Stimulated activated CD4-positive, alpha-beta T cell treated with anti-CD3 and anti-CD28 coated beads, TNF-alpha, amount 100 ng/mL, for 1 hour (primary cell): ENCODE measurements at places on chromosomes 6 and 20.

DNA sequence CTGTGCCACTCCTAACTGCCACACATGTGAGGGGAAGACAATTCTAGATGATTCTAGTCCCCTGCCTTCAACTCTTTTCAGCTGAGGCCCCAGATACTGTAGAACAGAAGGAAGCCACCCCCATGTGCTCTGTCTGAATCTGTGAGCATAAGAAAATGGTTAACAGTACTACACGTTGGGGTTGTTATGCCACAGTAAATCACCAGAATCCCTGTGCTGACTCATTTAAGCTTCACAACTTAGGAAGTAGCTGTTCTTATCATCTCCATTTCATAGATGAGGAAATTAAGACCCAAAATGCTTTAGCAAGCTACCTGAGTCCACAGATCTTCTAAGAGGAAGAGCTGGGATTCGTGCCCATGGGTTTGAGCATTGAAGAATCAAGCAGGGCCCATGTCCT, 27.4 kb upstream of the SCRT2 start:
- DNase-seq, result no peak

DNA sequence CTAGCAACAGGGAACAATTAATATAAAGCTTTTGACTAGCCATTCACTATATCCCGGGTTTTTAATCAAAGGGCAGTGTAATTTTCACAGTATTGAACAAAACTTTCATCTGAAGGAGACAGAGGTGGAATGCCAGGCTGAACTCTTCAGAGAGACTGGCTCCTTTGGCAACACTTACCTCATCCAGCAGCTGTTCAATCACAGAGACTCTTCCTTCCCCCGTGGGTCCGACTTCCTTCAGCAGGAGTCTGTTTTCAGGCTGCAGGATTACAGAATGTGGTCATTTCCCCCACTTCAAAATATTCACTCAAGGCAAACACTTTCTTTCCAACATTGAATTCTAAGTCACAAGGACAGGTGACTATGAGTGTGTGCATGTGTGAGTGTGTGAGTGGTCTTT, 76.6 kb downstream of the DZANK1 start:
- DNase-seq, result no peak

GRCh38 chr6:17212546-17213371, 68.4 kb upstream of the RBM24 start:
- no peak for DNase-seq

GRCh38 chr6:80181352-80182081, 75.0 kb downstream of the BCKDHB start:
- no peak for DNase-seq

GRCh38 chr6:2790588-2791449, 25.6 kb downstream of the WRNIP1 start:
- DNase-seq, result peak; percentile 14

GRCh38 chr6:36692861-36693702, 4.5 kb upstream of the RAB44 start:
- no peak for DNase-seq

- no peak for DNase-seq
Measured at GRCh38 chr20:55158446-55158845, 683.1 kb downstream of the DOK5 start.

DNA sequence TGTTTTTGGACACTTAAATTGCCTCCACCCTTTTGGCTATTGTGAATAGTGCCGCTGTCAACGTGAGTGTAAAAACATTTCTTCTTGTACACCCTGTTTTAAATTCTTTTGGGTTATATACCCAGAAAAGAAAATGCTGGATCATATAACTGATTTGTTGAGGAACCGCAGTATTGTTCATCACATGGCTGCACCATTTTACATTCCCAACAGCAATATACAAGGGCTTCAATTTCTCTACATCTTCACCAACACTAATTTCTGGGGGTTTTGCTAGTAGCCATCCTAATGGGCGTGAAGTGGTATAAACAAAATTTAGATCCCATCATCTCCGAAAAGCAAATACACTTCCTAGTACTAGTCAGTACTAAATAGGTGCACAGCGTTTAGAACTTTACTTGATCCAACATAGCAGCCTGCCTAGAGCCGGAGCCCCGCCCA, 579 bp upstream of the BPHL start:
- DNase-seq, result no peak

- DNase-seq, result no peak
Measured at GRCh38 chr6:30319146-30319835, 7.4 kb upstream of the TRIM39 start.

DNA sequence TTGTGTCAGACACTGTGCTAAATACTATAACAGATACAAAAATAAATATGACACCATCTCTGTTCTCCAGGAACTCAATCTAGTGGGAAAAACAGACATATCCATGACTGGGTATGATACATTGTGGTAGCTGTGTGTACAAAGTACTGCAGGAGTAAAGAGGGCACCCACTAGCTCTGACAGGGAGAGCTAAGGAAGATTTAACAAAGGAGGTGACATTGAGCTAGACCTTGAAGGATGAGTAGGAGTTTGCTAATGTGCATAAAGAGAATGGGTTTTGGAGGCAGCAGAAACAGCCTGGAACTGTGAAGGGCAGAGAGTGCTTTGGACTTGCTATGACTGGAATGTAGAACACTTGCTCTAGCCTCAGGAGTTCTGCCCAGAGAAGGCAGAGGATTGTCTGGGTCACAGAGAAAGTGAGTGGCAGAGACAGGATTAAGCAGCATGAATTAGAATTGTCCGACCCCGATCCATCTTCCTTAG, 14.4 kb downstream of the MMP24 start:
- no peak for DNase-seq

GRCh38 chr6:167993169-167993568, 4.3 kb upstream of the KIF25 start:
- no peak for DNase-seq

DNA sequence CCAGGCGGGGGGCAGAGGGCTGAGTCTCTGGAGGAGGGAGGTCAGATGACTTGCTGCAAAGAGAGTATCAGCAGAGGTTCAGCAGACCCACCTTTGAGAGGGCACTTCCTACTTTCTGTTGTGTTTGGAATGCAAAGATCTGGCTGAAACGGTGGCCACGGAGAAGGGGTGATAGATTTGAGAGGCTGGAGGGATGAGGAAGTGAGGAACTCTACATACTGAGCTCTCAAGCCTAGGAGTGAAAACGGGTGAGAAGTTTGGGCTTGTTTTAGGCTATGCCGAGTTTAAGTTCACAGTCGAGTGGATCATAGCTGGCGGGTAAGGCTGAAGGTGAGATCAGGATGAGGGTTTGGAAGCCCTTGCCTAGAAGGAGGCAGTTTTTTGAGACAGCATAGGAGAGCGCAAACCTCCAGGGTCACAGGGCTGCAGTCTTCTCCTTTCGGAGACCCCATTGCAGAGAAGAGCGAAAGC, 477 bp upstream of the ITPA start:
- no peak for DNase-seq

DNA sequence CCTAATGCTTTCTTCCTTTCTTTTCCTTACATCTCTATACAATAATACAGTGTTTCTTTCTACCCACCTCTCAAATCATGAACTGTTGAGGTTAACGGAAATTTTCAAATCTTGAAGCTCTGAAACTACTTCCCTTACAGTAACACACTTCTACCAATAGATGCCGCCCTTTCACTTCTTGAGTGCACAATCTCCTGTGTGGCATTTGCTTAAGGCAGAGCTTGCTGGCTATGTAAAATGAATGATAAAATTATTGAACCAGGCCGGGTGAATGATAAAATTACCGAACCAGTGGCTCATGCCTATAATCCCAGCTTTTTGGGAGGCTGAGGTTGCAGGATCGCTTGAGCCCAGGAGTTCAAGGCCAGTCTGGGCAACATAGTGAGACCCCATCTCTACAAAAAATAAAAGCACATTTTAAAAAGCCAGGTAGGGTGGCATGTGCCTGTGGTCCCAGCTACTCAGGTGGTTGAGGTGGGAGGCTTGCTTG, 56.8 kb downstream of the KCNS1 start:
- no peak for DNase-seq

DNA sequence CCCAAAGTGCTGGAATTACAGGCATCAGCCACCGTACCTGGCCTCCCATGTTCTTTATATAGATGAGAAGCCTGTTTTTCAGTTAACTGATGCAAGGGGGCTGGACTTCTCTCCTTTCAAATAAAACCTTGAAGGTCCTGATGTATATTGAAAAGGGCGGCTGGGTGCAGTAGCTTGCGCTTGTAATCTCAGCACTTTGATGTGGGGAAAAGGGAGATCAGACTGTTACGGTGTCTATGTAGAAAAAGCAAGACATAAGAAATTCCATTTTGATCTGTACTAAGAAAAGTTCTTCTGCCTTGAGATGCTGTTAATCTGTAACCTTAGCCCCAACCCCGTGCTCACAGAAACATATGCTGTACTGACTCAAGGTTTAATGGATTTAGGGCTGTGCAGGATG, 16.1 kb upstream of the SAMHD1 start:
- no peak for DNase-seq

DNA sequence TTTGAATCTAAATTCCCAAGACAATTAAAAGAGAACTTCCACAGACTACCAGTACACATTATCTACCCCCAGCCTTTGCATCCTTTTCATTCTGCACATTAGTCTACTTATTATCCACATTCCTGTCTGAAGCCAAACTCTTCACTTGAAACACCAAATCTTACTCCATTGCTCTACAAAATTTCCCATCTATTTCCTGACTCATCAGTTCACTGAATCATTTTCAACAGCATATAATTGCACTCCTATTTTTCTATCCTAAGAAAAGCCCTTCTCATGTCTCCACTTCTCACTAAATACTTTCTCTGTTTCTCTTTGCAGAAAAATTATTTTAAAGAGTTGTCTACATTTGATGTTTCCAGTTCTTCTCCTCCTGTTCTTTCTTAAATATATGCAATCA, 239.4 kb upstream of the FERMT1 start:
- DNase-seq, result no peak

DNA sequence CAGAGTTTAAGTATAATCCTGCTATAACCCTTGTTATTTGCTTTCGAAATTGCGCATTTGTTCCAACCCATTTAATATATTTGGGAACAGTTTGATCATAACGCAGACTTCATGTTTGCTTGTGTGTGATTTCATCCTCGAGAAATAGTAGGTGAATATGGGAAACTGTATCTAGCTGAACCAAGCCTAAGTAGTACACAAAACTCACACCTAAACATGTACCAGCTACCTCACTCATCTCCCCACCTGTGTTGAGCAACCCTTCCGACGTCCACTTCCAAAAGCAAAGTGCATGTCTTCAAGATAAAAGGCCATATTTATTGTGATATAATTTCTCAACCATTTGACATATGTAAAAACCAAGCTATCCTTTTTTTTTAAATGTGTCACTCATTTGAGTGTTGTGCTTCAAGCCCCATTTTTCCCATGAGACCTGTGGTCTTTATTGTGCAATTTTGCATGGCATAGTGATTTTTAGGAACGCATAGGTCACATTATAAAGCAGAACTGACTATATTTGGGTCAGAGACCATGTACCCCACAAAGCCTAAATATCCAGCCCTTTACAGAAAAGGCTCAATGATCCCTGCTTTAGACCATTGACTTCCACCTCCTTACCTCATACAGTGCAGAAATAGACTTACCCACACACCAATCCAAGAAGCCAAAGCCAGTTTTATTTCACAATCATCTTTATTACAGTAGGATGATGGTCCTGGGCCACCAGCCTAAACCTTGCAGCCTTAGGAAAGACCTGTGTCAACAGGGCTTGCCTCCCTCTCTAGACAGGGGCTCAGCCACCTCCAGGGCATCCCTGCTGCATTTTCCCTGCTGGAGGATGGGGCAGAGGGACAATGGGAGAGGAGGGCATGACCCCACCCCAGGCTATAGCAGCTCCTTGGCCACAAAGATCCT, 7.1 kb downstream of the CCND3 start:
- DNase-seq, result no peak

- DNase-seq, result no peak
Measured at GRCh38 chr6:56766806-56767178, 124.1 kb upstream of the DST start.

GRCh38 chr20:50913690-50914375, 17.4 kb downstream of the ADNP start:
- DNase-seq, result no peak

DNA sequence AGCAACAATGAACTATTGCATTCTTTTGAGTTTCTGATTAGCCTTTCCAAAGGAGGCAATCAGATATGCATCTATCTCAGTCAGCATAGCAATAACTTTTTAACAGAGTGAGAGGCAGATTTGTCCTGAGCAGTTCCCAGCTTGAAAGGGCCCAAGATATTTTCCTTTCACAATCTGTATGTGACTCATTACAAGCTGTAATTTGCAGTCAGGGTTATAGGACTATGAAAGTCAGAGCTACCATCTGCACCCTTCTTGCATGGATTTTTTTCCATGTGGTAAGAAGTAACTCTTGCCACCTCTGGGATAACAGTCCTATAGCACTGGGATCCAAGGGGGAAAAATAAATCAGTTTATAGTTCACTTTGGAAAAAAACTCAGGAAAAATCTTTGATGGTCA, 318.2 kb upstream of the RGS17 start:
- DNase-seq, result no peak

DNA sequence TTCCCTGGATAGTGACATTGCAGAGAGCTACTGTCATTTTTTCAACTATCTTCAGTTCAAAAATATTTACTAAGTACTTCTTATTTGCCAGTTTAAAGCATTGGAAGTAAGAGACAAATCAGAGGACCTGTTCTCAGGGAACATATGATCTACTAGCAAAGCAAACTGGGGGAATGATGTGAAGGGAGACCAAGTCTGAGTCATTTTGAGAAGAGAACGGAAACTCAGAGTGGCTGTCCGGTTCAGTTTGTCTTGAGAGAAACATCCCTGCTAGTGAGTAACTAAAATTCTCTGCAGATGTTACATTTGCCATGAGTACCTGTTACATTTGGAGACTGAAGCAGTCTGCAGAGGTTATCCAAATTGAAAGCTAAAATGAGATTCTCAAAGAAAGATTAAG, 118.3 kb downstream of the KCNQ5 start:
- no peak for DNase-seq

DNA sequence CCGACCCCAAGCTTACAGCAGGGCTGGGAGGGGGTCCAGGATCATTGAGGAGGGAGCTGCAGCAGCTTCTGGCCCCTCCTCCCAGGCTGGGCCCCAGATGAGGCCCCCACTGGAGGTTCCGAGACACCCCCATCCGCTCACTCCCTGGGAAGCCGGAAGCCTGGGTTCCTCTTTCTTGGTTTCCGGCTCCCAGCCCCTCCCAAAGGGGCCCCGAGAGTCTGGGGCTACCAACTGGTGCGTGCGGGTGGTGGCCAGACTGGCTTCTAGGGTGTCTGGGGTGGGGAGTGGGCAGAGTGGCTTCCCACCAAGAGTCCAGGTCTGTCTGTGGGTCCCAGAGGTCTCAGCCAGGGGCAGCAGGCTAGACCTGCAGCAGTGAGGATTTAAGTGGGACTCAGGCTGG, 2.2 kb downstream of the RGS19 start:
- DNase-seq, result no peak
